ENCODE measurements at places on chromosomes 12 and 14.

DNA sequence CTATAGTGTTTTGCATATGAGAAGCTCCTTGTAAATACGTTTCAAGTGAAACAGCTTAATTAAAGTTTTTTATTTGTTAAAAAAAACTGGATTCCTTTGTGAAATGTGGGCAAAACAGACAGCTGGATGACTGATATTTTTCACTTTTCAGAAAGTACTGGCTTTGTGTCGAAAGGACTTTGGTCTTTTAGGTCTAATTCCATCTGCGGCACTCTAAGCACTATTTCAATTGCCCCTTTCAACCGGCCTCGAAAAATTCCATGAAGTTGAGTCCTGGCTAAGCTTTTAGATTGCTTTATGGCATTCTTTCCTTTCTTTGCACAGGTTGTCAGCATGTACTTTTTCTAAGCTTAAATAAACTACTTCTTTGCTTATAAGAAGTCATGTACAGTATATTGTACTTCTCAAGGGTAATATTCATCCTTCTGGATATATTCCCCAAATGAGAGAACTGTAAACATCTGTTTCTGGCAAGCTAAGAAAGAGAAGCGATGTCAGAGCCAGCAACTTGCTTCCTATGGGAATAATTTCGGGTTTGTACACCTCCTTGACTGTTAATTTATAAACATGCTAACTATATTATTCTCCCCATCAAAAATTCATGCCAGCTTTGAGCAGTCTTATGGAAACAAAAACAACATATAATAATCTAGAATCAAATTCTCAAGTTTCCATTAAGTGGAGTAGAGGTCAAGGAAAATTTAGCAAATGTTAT is 611.3 kb downstream of the ETNK1 start:
- DNase-seq = no peak

DNA sequence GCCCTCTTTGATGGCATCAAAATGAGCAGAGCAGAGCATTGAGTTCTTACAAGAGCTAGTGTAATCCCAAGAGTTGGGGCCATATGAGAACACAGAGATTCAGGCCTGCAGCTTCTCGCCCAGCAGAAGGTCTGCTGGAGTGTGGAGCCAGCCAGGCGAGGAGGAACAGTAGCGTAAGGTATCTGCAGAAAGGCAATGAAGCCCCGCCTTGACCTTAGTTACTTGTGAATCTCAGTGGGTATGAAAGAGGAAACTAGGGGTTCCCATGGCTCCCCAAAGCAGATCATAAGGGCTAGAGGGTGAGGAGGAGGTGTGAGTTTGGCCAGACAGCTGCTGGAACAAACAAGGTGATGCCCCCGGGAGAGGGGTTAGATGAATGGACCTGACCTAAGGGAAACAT is 49.4 kb downstream of the SLC8A3 start:
- DNase-seq = no peak

GRCh38 chr12:12398026-12398859 is 41.4 kb downstream of the BORCS5 start:
- DNase-seq = no peak

- DNase-seq = peak; percentile 67
Measured at GRCh38 chr12:12705838-12706520, 10.0 kb upstream of the GPR19 start.

DNA sequence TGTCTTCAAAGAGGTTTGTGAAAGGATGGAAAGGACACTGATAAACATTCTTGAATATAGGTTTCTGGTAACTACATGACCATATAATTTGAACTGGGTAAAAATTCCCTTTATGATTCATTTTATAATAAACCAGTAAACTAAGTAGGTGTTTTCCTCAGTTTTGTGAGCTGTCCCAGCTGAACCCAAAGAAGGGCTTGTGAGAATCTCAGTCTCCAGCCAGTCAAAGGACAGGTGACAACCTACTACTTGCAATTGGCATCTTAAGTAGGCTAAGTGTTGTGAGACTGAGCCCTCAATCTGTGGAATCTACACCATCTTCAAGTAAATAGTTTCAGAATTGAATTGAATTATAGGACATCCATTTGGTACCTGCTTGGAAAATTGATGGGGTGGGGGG is 75.2 kb downstream of the MYF5 start:
- no peak for DNase-seq

- DNase-seq = no peak
Measured at GRCh38 chr12:100174495-100174894, 26.1 kb upstream of the ACTR6 start.

GRCh38 chr14:37591311-37591940 is 3.6 kb downstream of the FOXA1 start:
- DNase-seq = no peak

DNA sequence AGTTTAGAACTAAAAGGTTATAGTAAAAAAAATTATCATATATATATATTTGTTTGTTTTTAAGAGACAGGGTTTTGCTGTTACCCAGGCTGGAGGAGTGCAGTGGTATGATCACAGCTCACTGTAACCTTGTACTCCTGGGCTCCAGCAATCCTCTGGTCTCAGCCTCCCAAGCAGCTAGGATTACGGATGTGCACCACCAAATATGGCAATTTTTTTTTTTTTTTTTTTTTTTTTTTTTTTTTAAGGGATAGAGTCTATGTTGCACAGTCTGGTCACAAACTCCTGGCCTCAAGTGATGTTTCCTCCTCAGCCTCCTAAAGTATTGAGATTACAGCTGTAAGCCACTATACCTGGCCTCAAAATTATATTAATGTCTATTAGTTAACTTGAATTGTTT is 48.7 kb downstream of the PAPLN start:
- no peak for DNase-seq

DNA sequence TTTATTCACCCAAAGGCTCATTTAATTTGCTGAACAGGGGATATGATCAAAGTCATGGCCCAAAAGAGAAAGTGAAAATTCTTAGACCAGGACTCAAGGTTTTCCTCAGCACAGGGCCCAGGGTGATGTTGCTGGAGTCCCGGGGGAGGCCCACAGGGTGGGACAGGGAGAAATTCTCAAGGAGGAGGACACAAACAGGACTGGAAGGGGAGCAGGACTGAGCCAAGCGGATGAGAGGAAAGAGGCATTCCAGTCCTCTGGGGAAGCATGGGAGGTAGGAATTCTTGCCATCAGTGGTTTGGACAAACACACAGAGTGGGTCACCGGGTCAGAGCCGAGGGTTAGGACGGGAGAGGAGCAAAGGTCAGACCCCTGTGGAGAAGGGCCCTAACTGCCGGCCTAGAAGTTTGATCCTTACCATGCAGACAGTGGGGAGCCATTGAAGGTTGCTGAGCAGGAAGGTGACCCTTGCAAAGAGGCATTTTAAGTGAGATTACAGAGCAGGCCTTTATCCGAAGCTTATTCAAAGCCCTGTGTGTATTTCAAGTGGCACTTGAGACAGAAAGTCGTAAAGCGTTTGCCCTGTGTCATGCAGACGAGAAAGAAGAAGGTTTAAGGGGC is 68.4 kb upstream of the PTGR2 start:
- DNase-seq = no peak

DNA sequence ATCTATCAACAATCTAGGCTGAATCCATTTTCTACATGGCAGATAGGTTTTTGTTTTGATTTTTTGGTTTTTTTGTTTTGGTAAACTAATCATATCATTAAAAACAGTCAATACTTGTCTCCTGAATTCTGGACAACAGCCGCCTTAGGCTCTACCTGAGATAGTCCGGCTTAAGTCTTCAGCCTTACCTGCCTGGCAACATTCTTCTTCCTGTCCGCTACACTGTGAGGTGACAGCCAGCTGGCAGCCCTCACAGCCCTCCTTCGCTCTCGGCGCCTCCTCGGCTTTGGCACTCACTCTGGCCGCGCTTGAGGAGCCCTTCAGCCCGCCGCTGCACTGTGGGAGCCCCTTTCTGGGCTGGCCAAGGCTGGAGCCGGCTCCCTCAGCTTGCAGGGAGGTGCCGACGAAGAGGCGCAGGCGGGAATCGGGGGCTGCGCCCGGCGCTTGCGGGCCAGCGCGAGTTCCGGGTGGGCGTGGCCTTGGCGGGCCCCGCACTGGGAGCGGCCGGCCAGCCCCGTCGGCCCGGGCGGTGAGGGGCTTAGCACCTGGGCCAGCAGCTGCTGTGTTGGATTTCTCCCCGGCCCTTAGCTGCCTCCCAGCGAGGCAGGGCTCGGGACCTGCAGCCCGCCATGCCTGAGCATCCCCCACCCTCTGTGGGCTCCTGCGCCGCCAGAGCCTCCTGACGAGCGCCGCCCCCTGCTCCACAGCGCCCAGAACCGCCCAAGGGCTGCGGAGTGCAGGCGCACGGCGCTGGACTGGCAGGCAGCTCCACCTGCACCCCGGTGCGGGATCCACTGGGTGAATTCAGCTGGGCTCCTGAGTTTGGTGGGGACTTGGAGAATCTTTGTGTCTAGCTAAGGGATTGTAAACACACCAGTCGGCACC is 49.0 kb downstream of the MDGA2 start:
- no peak for DNase-seq

GRCh38 chr12:85575120-85576096 is 260.8 kb downstream of the RASSF9 start:
- no peak for DNase-seq

DNA sequence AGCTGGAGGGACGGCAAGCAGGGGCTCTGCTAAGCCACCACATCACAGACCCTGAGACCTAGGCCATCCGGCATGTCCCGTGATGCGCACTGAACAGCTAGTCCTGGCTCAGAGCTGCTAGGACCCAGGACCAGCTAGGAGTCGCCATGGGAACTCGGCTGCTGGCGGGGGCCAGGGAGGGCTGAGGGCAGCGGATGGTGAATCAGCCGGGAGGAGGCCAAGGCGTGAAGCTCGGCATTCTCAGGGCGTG is 5.1 kb downstream of the AHNAK2 start:
- no peak for DNase-seq

- no peak for DNase-seq
Measured at GRCh38 chr12:1313906-1314305, 280.5 kb downstream of the FBXL14 start.

DNA sequence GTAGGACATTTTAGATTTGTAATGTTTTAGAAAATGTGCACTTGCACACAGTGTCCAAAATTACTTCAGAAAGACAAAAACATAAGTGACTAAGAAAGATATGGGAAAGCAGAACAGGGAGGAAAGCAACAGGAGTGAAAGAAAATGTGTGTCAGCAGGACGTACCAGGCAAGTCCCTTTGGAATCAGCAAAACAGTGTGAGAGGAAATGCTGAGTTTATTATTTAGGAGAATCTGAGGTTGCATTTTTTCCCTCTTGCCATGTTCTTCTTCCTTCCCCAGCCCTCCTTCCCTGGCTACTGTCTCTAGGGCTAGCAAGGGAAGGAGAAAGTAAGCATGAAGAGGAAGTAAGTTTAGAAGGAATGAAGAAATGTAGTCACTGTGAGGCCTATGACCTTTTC is 67.7 kb upstream of the CD163 start:
- no peak for DNase-seq

DNA sequence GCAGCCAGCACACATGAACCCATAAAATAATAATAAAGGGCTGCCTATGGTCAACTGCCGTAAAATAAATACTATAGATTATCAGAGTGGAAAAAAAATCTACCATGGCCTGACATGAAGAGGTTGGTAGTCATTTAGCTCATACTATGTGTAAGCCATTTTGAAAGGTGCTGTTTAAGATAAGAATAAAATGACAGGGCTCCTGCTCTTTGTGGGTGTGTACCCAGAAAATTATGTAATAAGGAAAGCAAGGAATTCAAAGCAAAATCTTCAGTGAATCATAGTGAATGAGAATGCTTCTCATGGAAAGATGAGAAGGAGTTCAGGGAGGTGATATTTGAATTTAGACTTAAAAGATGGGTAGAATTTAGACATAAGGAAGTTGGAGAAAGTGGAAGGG is 42.9 kb upstream of the PPM1H start:
- DNase-seq = no peak

DNA sequence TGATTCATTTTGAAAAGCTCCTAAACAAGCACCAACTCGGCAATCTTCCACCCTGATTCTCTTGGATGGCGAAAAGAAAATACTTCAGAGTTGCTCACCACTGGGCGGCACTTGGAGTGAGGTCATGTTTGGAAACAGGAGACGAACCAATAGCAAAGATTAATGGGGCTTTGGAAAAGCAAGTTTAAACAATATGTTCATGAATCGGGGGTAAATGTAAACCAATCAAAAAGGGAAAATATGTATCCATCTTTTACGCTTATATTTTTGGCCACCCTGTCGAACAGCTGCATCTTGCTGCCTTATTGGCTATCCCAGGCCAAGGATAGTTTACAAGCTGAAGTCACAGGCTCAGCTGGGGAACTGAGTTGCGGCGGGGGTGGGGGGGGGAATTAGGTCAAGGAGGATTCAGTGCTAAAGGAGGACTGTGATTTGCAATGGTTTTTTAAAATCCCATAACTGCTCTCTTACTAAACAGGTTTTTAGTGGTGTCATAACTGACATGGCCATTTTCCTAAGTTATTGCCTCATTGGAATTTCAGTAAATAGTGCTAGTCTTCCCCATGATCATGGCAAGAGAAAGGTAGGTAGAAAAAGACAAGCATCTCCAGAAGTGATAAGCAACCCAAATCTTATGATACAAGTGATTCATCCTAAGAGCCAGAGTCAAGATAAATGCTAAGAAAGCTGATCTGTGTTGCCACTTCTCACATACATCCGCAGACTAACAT is 210.6 kb downstream of the PHLDA1 start:
- no peak for DNase-seq

DNA sequence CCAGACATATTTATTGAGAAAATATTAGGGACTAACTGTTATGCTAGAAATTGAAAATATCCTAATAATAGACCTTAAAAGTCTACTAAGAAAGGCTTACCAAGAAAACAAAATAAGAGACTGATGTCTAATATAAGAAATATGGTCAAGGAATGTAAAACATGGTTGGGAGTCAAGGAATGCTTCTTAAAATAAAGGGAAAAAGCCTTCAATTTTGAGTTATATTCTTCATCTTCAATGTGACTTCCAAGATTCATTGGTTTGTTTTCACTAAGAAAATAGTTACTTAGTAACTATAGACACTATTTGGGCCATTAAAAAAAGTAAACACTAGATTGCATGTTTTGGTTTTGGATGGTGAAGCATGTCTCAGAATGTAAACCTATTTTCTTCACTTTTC is 88.1 kb upstream of the ETV6 start:
- DNase-seq = no peak

DNA sequence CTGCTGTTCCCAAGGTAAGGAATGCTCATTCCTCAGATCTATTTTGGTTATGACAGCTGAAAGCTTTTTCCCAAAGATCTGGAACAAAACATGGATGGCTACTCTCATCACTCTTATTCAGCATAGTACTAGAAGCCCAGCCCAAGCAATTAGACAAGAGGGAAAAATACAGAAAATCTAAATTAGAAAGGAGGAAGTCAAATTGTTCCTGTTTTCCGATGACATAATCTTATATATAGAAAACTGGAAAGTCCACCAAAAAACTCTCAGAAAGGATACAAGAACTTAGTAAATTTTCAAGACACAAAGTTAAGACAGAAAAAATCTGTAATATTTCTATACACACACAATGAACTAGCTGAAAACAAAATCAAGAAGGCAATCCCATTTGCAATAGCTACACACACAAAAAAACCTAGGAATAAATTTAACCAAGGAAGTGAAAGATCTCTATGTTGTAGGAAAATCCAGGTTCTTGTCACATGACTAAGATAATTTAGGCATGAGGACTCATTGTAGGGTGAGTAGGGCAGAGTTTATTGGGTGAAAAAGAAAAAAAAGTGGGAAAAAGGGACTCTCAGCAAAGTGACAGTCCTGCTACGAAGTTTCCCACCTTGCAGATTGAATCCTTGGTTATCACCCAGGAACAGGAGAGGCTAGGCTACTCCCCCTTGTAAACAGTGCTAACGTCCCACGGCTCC is 28.6 kb upstream of the KLRB1 start:
- DNase-seq = no peak

- DNase-seq = peak; percentile 60
Measured at GRCh38 chr14:89681086-89682018, 264.3 kb upstream of the FOXN3 start.

Measured in activated CD8-positive, alpha-beta memory T cell treated with anti-CD3 and anti-CD28 coated beads, Interleukin-2, amount 50 U/mL, for 4 hours (primary cell).